Transverse colon (tissue), 4 donors: ENCODE measurements at places on chromosomes 12 and 14. TPM values are rescaled to one million over a fixed set of nuclear protein-coding genes. Genes with fewer than 3 reads are reported as not detected.

Gene NFE2
- total RNA-seq: not detected

Gene SLC6A12
- total RNA-seq: 13.5 TPM

Gene SLC5A8
- 0.32 TPM for total RNA-seq

Gene ANG
- 37.1 TPM for total RNA-seq

Gene PAN2
- total RNA-seq: 206 TPM

Gene ADAM20
- 1.7 TPM for total RNA-seq

Gene BEGAIN
- 0.37 TPM for total RNA-seq

Gene UNC79
- total RNA-seq: 0.32 TPM

Gene RDH16
- 0.55 TPM for total RNA-seq

Gene RPS6KL1
- total RNA-seq: 9.3 TPM

Gene NUAK1
- total RNA-seq: 0.75 TPM

Gene KLHL33
- total RNA-seq: not detected

Gene NINJ2
- 6.7 TPM for total RNA-seq

Gene CCDC184
- 0.79 TPM for total RNA-seq

Gene SLCO1B1
- total RNA-seq: not detected

Gene KLRC4
- 1.4 TPM for total RNA-seq

Gene MGAT2
- 57.2 TPM for total RNA-seq

Gene PRR13
- 307 TPM for total RNA-seq

Gene ACRBP
- total RNA-seq: 2.7 TPM

Gene GARIN6
- total RNA-seq: not detected

Gene LRP1-AS
- total RNA-seq: not detected

Gene AJUBA
- not detected for total RNA-seq

Gene SERPINA1
- 107 TPM for total RNA-seq
